ENCODE measurements at places on chromosomes 4 and X. TPM values are rescaled to one million over a fixed set of nuclear protein-coding genes. Genes with fewer than 3 reads are reported as not detected.

- DNase-seq = no peak
Observed at GRCh38 chrX:121084903-121085611, 37.6 kb downstream of the GLUD2 start.

DNA sequence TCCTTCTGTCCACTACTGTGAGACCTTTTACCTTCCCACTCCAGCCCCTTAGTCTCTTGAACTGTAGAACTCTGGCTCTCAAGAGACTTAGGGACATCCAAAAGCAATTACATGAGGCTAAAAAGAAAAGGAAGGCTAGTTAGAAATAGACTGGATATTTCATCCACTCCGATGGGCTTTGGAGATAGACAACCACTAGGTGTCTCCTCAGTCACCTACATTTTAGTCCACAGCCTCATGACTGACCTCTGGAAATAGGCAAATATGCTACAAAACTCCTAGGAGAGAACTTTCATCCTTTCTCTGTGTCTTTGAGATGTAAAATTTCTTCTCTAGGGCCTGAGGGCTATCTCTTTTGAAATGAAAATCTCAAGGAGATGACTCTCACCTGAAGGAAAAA lies 45.1 kb upstream of the LAMP2 start:
- no peak for DNase-seq

DNA sequence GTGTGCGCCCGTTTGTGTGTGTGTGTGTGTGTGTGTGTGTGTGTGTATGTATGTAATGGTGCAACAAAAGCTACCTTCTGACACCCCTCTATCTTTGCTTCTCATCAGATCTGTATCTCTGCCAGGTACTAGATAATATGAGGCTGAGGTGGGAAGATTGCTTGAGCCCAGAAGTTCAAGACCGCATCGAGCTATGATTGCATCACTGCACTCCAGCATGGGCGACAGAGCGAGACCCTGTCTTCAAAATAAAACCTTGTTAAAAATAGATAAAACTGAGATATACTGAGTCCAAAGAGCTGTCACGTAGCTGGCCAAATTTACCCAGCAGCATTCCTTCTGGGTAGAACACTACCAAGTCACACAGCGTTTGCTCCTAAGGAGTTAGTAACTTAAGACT lies 18.4 kb downstream of the NLGN4X start:
- no peak for DNase-seq

DNA sequence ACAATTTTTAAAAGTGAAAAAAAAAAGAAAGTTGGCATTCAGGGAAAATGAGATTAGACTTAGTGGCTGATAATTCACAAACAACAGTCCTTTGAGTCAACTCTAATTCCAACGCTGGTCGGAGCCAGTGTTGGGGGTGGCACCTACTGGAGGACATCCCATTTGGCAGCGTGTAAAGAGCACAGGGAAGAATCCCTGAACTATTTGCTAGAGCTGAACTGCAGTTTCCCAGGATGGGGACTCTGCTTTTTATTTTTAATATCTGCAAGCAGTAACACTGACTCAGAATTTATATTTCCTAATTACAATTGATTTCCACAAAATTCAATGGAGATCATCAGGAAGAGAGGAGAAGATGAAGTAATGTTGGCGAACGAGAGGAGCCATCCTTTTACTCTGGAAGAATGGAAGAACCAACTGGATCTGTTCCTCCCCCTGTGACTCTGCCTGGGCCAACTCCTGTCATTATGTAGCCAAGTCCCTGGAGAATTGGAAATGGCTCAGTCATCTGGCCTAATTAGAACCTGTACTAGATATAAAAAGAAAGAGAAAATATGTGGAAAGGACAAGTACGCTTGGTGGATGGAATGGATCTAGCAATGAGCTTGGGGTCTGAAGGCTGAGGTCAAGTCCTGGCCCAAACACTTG lies 76.7 kb downstream of the IRF2 start:
- no peak for DNase-seq

DNA sequence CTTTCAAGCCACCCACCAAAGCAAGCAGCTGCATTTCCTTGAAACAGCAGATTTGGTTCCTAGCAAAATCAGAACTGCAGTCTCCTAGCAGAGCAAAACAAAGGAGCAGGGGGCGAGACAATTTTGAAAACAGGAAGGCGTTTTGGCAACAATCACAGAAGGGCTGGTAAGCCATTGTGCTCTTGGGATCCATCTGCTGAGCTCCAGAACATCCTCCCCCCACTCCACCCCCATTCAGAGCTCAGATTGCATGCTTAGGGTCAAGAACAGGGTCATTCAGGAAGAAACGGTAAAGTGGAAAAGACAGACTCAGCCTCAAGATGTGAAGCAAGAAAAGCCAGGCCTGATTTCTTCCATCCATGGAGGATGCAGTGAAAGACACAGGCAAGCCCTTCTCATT lies 7.6 kb upstream of the PCDH19 start:
- no peak for DNase-seq

- no peak for DNase-seq
Observed at GRCh38 chrX:87755493-87755892, 237.9 kb downstream of the KLHL4 start.

- no peak for DNase-seq
Observed at GRCh38 chr4:184845367-184846021, 19.7 kb upstream of the ACSL1 start.

The NSG1 gene
- 24.5 TPM for total RNA-seq

The ZMAT1 gene
- 26.6 TPM for total RNA-seq
